Neural progenitor cell (in vitro differentiated cells): ENCODE measurements at places on chromosomes 11 and 22. TPM values are rescaled to one million over a fixed set of nuclear protein-coding genes. Genes with fewer than 3 reads are reported as not detected.

The SHANK2 gene
- total RNA-seq = 8.1 TPM in 2 replicates

The OR51E2 gene
- total RNA-seq = not detected in 2 replicates

The TMEM123 gene
- total RNA-seq = 127 and 230 TPM in 2 replicates

The WNT11 gene
- 0.26 and 0.59 TPM in 2 replicates for total RNA-seq

The ANO9 gene
- 1.3 and 4.7 TPM in 2 replicates for total RNA-seq

The TMEM45B gene
- total RNA-seq = not detected in 2 replicates

The ZNHIT2 gene
- 1.5 and 8.1 TPM in 2 replicates for total RNA-seq

The ARFGAP2 gene
- total RNA-seq = 95.0 and 160 TPM in 2 replicates

The LARGE2 gene
- total RNA-seq = 5.0 and 13.4 TPM in 2 replicates

The OR4S1 gene
- not detected in 2 replicates for total RNA-seq
